ENCODE measurements at places on chromosomes 16 and 17.

- DNase-seq: no peak
Measured at GRCh38 chr17:12538003-12538402, 127.7 kb upstream of the MYOCD start.

DNA sequence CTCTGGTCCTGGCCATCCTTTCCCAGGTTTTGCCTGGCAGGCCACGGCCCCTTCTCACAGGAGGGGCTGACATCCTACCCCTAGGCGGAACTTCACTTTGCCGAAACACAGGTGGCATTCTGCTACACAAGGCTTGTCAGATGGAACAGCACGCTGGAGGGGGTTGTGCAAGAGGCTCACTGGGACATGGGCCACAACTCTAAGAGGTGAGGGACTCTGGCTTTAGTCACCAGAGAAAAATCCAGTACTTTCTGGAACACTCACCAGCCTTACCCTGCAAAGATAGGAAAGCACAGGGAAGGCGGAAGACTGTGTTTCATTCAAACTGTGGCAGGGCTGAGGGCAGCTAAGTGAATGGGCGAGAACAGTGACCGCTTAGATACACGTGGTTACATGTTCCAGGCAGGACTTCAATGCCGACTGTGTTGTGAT lies 18.3 kb downstream of the CDC42EP4 start:
- DNase-seq: no peak

- DNase-seq: no peak
Measured at GRCh38 chr17:41061964-41062363, 2.0 kb upstream of the KRTAP2-3 start.

DNA sequence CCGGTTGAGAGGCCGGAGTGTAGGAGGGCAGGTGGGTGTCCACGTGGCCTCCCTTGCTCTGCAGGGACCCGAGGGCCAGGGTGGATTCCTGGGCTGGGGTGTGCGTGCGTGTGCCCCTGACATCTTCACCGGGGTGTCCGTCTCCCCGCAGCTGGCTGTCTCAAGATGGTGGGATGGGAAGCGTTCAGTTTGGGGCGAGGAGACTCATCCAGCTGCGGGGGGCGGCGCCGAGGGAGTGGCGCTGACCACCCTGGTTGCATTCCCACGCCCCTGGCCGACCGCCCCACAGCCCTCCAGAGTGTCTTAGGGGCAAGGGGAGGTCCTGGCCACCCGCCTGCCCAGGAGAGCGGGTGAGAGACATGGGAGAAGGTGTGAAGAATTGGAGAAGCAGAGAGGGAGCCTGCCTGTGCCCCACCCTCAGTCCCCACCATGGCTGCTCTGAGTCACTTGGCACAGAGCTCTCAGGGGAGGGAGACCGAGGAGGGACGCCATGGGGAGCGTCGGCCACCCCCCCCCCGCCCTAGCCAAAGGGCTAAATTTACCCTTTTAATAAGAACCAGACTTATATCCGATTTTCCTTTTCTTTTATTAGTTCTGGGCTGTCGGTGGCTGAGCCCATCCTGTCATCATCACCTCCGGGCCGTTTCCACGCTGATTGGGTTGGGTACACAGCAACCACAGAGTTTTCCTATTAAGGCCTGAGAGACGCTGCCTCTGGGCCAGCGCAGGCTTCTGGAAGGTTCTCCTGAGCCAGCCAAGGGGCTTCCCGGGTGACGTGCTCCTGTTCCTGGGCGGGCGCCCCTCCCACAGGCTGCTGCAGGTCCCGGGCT lies 22.0 kb downstream of the BAHCC1 start:
- no peak for DNase-seq

- no peak for DNase-seq
Measured at GRCh38 chr17:50222922-50223321, 21.5 kb upstream of the COL1A1 start.

GRCh38 chr16:86240716-86241363 lies 269.5 kb upstream of the FOXF1 start:
- DNase-seq: no peak

DNA sequence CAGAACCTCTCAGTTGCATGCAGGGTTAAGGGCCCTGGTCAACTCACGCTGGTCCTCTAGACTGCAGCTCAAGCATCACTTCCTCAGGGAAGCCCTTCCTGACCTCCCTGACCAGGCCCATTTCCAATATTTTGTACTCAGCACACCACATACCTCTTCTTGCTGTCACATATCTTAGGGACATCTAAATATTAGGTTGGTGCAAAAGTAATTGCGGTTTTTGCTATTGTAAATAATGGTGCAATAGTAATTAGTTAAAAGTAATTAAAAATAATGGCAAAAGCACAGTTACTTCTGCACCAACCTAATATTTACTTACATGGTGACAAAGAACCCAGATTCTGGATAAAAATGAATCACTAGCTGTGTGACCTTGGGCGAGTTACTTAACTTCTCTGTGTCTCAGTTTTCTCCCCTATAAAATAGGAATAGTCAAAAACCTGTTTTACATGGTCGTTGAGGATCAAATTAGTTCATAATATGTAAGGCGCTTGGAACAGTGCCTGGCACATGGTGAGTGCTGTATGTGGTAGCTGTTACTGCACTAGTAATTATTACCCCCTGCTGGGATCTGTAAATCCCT lies 177.4 kb downstream of the PRKCB start:
- no peak for DNase-seq

GRCh38 chr17:59810894-59811153 lies 81.9 kb downstream of the TUBD1 start:
- DNase-seq: no peak

DNA sequence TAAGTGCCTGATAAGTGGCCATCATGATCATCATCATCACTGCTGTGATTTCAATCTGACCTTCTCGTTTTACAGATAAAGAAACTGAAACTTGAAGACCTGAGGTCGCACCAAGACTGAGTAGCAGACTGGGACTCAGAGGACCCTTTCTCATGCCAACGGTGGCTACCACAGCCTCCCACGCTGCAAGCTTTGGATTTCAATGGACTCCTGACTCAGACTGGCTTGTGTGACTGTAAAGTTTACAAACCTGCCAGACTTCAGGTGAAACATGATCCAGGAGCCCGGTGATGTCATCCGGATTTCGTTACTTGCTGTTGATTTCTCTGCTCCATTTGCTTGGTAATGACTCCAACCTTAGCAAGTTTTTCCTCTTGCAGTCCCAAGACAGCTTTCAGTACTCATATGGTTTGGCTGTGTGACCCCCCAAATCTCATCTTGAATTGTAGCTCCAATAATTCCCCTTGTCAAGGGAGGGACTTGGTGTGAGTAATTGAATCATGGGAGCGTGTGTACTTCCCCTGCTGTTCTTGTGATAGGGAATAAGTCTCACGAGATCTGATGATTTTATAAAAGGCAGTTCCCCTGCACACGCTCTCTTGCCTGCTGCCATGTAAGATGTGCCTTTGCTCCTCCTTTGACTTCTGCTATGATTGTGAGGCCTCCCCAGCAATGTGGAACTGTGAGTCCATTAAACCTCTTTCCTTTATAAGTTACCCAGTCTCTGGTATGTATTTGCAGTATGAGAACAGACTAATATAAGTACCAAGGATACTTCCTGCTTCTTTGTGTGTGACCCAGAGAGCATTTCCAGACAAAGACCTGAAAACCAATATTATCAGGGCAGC lies 26.7 kb upstream of the IRX6 start:
- no peak for DNase-seq

DNA sequence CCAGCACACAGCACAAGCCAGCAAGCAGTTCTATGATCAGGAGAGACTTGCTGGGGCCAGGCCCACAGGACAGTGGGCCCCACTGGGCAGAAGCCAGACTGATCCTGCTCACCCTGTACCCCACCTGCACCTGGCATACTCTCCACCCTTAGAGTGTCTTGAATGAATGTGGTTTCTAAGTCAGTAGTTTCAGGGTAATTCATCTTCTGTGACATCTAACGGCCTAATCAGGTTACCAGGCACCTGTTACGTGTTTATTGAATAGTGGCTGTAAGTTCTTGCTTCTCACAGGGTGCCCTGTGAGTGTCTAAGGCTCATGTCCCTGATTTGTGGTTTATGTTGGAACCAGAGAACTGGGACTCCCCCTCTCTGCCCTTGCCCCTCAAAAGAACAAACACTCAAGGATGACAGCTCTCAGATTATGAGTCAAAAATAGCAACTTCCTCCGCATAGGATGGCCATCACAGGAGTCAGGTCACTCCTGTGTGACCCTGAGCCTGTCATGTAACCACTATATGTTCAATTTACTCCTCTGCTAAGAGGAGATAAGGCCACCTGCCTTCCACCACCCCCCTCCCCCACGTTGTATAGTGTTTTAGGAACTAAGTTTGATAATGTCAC lies 7.0 kb upstream of the OR2C1 start:
- DNase-seq: no peak

GRCh38 chr16:11437069-11437468 lies 91.8 kb downstream of the RMI2 start:
- no peak for DNase-seq

- no peak for DNase-seq
Measured at GRCh38 chr17:29590411-29591145, 1.1 kb upstream of the GIT1 start.

DNA sequence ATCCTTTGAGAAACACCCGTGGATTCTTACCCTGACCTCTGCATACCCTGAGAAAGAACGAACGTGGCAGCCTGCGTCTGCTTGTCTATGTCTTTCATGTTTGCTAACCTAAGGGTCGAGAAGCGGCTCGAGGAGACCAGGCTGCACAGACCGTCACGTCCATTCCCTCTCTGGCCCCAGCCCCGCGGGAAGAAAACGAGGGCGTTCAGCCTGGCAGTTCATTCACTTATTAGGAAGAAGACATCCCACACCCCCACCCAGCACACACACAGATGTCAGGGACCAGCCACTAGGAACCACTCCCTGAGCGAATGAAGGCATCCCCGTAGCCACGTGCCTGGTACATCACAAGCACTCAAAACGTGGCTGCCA lies 655 bp upstream of the MTHFSD start:
- no peak for DNase-seq

DNA sequence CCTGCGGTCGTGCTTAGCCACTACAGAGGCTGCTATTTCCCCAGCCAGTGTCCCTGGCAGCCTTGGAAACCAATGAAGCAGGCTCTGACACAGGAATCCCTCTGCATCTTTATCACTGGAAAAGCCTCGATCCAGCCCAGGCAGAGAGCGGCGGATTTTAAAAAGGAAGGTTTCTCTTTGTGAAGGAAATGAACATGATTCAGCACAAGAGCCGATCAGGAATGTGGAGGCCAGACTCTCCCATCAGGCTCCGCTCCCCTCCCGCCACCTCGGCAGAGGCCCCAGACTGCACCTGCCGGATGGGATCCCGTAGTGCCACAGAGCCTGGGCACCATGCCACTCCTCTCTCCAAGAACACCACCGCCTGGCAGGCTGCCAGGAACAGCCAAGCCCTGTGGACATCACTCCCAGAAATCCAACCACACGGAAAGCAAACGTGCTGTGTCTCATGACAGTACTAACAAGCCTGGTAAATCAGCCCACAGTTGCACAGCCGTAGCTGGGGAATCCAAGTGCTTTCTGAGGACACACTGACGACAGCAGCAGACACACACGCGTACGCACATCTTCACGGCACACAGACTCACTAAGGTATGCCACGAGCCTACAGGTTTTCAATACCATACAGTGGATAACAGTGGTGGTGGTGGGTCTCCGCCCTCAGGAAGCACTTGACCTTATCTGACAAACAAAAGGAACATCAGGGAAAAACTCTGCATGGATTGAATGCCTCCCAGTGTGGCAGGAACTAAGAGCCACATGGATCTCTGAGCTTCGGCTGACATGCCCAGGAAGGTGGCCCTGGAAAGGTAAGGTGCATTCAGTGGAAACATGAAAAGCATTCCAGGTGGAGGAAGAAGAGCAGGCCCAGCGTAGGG lies 5.4 kb downstream of the LRRC75A start:
- DNase-seq: no peak

- no peak for DNase-seq
Measured at GRCh38 chr17:77145612-77146245, 5.0 kb downstream of the SEC14L1 start.

Measured in GM18507 (cell line).